Small intestine (tissue), 16 donors: ENCODE measurements at places on chromosomes 6 and 20. TPM values are rescaled to one million over a fixed set of nuclear protein-coding genes. Genes with fewer than 3 reads are reported as not detected.
A peak's percentile ranks its signal among the peaks of the same experiment; 100 is the strongest.

- DNase-seq: no peak
- no peak overlapping the region for H3K27ac ChIP-seq
- no peak overlapping the region for H3K4me3 ChIP-seq
- no peaks in the 10 kb centered on the region for H3K4me1 ChIP-seq
- H3K36me3 ChIP-seq: no peaks in the 10 kb centered on the region
- no peaks in the 10 kb centered on the region for H3K27me3 ChIP-seq
Measured at GRCh38 chr6:94144807-94145206, 725.4 kb upstream of the EPHA7 start.

- H3K36me3 ChIP-seq: no peaks in the 10 kb centered on the region
- no peaks in the 10 kb centered on the region for H3K4me1 ChIP-seq
- no peak overlapping the region for H3K27ac ChIP-seq
- no peak overlapping the region for H3K4me3 ChIP-seq
- no peak for DNase-seq
- no peaks in the 10 kb centered on the region for H3K27me3 ChIP-seq
Measured at GRCh38 chr6:131399433-131399832, 173.6 kb upstream of the ARG1 start.

DNA sequence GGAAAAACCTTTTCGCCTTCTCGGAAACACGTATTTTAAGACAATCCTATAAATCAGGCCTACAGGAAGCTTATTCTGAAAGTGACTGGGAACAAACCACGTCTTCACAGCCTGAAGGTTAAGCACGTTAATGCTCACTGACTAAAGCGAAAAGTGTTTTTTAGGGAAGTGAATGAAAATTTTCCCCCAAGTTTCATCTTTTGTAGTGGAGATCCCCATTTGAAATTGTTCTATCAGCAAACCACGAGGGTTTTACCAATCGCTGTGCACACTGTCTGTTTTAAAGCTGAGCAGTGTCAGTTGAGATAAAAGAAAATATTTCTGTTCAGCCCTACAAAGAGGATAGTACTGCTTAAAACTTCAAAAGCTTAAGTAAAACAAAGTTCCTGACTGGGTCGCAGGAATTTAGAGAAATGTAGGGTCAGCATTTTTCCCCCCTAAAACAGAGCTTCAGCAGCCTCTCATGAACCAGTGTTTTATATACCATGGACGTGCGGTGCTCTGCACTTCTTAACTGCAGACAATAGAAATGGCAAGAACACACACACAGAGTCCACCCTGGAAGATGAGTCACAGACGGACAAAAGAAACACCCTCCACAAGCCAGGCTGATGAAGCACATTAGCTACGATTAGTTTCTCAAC is 34.9 kb downstream of the SLC22A23 start:
- DNase-seq: no peak
- peaks cover 2% of the 10 kb centered on the region for H3K27me3 ChIP-seq
- H3K4me3 ChIP-seq: no peak overlapping the region
- peaks cover 23% of the 10 kb centered on the region for H3K4me1 ChIP-seq
- no peak overlapping the region for H3K27ac ChIP-seq

DNA sequence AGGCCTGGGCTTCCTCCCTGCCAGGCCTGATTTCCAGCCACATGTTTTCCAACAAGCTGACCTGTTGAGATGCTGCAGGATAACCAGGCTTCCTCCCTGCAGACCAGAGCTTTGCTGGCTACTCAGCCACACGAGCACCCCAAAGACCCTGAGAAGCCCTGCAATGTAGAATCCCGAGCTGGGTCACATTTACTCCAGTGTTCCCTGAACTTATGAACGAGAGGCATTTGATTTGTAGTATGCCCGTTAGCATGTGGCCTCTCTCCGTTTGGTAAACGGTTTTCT is 4.0 kb downstream of the SIRPA start:
- no peak overlapping the region for H3K4me3 ChIP-seq
- H3K27ac ChIP-seq: no peak overlapping the region
- H3K36me3 ChIP-seq: no peaks in the 10 kb centered on the region

- DNase-seq: no peak
- no peak overlapping the region for H3K27ac ChIP-seq
- H3K27me3 ChIP-seq: peaks cover 50% of the 10 kb centered on the region
Measured at GRCh38 chr20:3670511-3670910, 7.3 kb upstream of the GFRA4 start.

DNA sequence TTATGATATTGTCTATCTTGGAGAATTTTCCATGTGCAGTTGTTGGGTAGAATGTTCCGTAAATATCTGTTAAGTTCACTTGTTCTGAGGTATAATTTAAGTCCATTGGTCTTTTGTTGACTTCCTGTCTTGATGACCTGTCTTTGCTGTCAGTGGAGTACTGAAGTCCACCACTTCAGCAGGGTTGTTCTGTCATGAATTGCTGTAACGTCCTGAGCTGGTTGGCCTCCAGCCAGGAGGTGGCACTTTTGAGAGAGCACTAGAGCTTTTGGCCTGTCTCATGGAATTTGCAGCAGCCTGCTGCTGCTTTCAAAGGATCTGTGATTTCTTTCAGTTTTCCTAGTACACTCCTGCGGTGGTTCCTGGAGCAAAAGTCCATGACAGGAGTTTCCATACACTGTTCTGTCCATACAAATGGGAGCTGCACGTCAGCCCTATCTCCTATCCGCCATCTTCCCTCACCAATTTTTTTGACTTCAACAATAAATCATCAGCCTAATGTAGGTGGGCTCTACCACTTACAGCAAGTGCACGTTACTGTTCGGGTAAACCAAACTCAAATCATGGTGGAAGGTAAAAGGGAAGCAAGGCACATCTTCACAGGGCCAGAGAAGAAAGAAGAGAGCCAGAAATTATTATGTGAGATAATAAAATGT is 46.9 kb upstream of the TRERF1 start:
- H3K27me3 ChIP-seq: no peaks in the 10 kb centered on the region
- DNase-seq: peak; percentile 61
- H3K36me3 ChIP-seq: no peaks in the 10 kb centered on the region
- H3K4me1 ChIP-seq: no peaks in the 10 kb centered on the region
- H3K4me3 ChIP-seq: no peak overlapping the region

DNA sequence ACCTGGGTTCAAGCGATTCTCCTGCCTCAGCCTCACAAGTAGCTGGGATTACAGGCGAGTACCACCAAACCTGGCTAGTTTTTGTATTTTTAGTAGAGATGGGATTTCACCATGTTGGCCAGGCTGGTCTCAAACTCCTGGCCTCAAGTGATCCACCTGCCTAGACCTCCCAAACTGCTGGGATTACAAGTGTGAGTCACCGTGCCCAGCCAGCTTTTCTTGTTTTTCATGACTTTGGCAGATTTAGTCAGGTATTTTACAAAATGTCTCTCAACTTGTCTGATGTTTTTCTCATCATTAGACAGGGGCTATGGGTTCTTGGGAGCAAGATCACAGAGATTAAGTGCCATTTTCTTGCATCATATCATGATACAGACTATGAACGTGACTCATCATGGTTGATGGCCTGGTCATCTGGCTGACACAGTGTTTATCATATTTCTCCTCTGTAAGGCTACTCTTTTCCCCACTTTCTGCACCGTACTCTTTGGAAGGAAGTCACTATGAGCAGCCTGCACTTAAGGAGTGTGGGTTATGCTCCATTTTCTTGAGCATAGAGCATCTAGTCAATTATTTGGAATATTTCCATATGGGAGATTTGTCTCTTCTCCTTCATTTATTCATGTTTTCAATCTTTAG is 67.8 kb downstream of the RNF182 start:
- no peak overlapping the region for H3K27ac ChIP-seq
- H3K4me3 ChIP-seq: no peak overlapping the region

GRCh38 chr6:30643656-30644055 is 3.3 kb upstream of the C6orf136 start:
- H3K4me1 ChIP-seq: no peaks in the 10 kb centered on the region
- no peak overlapping the region for H3K4me3 ChIP-seq
- no peaks in the 10 kb centered on the region for H3K27me3 ChIP-seq
- DNase-seq: no peak
- H3K36me3 ChIP-seq: peaks cover 4% of the 10 kb centered on the region

- no peaks in the 10 kb centered on the region for H3K36me3 ChIP-seq
- H3K27ac ChIP-seq: no peak within 1 kb of the TSS
- no peak for DNase-seq
- peaks cover 20% of the 10 kb centered on the region for H3K4me1 ChIP-seq
- H3K27me3 ChIP-seq: no peaks in the 10 kb centered on the region
Measured at GRCh38 chr6:30160785-30161531, at the start of gene TRIM10. Gene TRIM10, minus strand, starts transcription at chr6:30161211. Its CDS starts 353 bp downstream, at chr6:30160858.

DNA sequence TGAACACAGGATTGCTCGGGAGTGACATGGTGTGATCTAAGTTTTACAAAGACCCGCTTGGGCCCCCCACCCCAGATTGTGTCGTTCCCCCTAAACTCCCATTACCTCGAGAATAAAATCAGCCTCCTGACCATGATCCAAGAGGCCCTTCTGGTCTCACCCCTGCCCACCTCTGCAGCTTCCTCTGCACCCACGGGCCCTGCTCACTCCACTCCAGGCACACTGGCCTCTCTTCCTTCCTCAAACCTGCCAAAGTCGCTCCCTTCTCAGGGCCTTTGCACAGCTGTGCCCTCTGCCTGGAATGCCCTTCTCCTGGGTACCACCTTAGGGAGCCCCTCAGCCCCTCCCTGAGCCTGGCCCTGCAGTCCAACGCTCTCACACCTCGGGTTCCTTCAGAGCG is 17.9 kb downstream of the TGM2 start:
- H3K4me1 ChIP-seq: peaks cover 84% of the 10 kb centered on the region
- H3K36me3 ChIP-seq: peaks cover 81% of the 10 kb centered on the region
- DNase-seq: no peak
- no peak overlapping the region for H3K4me3 ChIP-seq
- no peaks in the 10 kb centered on the region for H3K27me3 ChIP-seq
- no peak overlapping the region for H3K27ac ChIP-seq

GRCh38 chr6:2196079-2196679 is 49.2 kb downstream of the GMDS start:
- no peaks in the 10 kb centered on the region for H3K4me1 ChIP-seq
- peak; percentile 70 for DNase-seq
- H3K36me3 ChIP-seq: no peaks in the 10 kb centered on the region
- no peak overlapping the region for H3K27ac ChIP-seq

GRCh38 chr6:158538741-158539140 is 21.1 kb upstream of the TMEM181 start:
- H3K4me1 ChIP-seq: no peaks in the 10 kb centered on the region
- peaks cover 10% of the 10 kb centered on the region for H3K27me3 ChIP-seq
- no peak for DNase-seq
- H3K4me3 ChIP-seq: no peak overlapping the region

- no peak overlapping the region for H3K27ac ChIP-seq
- no peak overlapping the region for H3K4me3 ChIP-seq
- H3K27me3 ChIP-seq: no peaks in the 10 kb centered on the region
- no peaks in the 10 kb centered on the region for H3K36me3 ChIP-seq
- DNase-seq: no peak
Measured at GRCh38 chr6:143299253-143300166, 151.0 kb downstream of the ADAT2 start.

DNA sequence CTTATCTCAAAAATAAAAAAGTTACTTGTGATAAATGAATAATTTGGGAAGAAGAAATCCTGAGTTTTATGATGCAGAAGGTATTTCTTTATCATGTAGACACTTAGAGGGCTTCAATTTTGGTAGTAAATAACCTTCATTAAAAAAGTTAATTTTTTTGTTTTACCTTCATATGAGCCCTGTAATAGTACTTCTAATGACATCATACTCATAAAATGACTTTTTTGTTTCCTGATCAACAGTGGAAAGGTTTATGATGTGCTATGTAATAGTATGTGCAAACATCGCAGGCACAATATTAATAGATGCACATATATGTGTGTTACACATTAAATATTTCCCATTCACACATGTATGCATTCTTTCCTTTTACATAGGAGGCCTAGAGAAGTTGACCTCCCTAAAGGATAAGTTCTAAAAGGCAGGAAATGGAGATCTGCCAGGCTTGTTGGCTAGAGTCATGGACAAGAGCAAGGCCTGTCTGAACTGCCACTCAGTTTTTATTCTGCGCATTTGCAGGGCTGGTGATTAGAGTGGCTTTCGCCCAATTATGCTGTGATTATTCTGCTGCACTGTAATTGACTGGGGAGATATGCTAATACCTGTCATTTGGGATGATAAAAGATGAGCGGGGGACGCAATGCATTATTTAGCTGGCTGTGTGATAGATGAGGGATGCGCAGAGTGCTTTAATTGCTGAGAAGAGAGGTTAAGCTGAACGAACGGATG is 272.6 kb downstream of the TMEM242 start:
- no peak overlapping the region for H3K4me3 ChIP-seq
- H3K27ac ChIP-seq: no peak overlapping the region
- peaks cover 19% of the 10 kb centered on the region for H3K36me3 ChIP-seq
- DNase-seq: no peak
- peaks cover 2% of the 10 kb centered on the region for H3K4me1 ChIP-seq
- H3K27me3 ChIP-seq: no peaks in the 10 kb centered on the region

- H3K27ac ChIP-seq: no peak overlapping the region
- H3K4me3 ChIP-seq: no peak overlapping the region
- H3K4me1 ChIP-seq: peaks cover 2% of the 10 kb centered on the region
- no peak for DNase-seq
Measured at GRCh38 chr6:35673755-35674154, 15.0 kb downstream of the FKBP5 start.

DNA sequence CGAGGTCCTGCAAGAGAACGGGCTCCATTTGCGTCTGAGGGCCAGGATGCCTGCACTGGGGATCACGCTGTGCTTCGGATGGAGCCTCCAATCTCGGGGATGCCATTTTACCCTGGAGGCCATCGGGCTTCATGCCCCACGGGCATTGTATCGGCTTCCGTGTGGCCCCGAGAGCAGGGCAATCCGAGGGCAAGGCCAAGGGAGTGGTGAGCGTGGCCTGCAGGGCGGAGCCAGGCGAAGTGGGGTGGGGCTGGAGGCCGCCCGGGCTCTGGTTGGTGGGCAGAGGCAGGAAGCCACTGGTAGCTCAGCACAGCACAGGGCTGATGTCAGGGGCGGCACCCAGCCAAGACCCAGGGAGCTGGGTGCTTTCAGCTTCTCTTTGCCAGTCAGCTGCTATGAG is 57.5 kb upstream of the BHLHE23 start:
- H3K27ac ChIP-seq: no peak overlapping the region
- no peak overlapping the region for H3K4me3 ChIP-seq
- H3K36me3 ChIP-seq: no peaks in the 10 kb centered on the region
- DNase-seq: no peak
- no peaks in the 10 kb centered on the region for H3K27me3 ChIP-seq
- no peaks in the 10 kb centered on the region for H3K4me1 ChIP-seq

DNA sequence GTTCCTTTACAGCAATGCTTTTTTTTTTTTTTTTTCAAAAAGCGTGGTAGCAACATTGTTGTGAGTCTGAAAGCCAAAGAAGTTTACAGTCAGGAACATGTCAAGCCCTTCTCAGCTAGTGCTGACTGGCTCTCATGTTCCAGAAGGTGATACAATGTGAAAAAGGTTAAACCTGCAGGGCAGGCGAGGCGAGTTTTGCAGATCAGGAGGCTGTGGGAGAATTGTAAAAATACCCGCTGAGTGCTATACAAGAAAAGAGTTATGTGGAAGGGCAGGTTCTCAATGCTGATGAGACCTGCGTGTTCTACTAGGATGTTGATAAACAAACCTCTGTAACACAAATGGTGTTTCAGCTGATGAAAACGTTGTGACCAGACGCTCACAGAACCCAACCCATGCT is 30.9 kb upstream of the RPP40 start:
- H3K4me3 ChIP-seq: no peak overlapping the region
- no peak for DNase-seq
- no peaks in the 10 kb centered on the region for H3K4me1 ChIP-seq
- H3K36me3 ChIP-seq: no peaks in the 10 kb centered on the region
- no peaks in the 10 kb centered on the region for H3K27me3 ChIP-seq

The HLA-DRB1 gene
- polyA plus RNA-seq: 226 TPM

The CALHM4 gene
- polyA plus RNA-seq: not detected

The SLC17A1 gene
- not detected for polyA plus RNA-seq

The BTNL2 gene
- polyA plus RNA-seq: not detected

The SLC16A10 gene
- 4.0 TPM for polyA plus RNA-seq

The CAP2 gene
- 1.9 TPM for polyA plus RNA-seq

The PEX6 gene
- 37.3 TPM for polyA plus RNA-seq

The RMND1 gene
- 40.5 TPM for polyA plus RNA-seq

The TFAP2C gene
- polyA plus RNA-seq: 0.04 TPM
